ENCODE measurements at places on chromosomes 12 and 14.

GRCh38 chr12:83008703-83009102, 322.0 kb downstream of the TMTC2 start:
- DNase-seq = no peak

DNA sequence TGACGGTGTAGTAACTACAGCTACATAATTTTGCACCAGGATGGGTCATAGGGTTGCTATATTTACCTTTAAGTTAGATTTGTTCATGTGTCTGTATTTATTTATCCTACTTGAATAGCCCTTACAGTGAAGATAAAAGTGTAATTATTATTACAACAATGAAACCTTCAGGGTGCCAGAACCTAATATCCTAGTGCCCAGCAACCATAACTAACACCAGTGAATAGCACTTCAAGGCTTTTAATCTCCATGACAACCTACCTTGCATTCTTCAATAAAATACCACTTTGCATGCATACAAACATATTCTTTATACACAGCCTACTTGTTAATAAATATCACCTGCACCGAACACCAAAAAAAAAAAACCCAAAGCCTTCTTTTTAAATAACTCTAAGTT, 58.7 kb upstream of the G2E3 start:
- DNase-seq = no peak

DNA sequence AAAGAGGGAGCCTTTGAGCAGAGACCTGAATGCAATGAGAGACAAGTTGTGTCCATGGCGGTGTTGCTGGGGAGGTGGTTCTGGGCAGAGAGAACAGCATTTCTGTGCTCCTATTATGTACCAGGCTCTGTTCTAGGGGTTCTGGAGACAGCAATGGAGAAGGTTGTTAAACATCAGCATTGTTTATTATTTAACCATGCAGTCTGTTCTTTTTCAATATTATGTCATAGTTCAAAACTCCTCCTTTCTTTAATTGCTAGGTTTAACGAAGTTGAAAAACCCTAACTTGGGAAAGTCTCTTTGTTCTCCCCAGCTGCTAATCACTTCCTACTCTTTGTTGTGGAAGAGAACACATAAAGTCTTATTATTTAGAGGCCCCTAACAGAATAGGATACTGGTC, 279.3 kb downstream of the RAD51B start:
- no peak for DNase-seq

- DNase-seq = no peak
These were observed 16.3 kb downstream of the BEGAIN start for GRCh38 chr14:100570726-100571454.

GRCh38 chr14:100648474-100649172, 61.4 kb upstream of the BEGAIN start:
- DNase-seq = no peak

DNA sequence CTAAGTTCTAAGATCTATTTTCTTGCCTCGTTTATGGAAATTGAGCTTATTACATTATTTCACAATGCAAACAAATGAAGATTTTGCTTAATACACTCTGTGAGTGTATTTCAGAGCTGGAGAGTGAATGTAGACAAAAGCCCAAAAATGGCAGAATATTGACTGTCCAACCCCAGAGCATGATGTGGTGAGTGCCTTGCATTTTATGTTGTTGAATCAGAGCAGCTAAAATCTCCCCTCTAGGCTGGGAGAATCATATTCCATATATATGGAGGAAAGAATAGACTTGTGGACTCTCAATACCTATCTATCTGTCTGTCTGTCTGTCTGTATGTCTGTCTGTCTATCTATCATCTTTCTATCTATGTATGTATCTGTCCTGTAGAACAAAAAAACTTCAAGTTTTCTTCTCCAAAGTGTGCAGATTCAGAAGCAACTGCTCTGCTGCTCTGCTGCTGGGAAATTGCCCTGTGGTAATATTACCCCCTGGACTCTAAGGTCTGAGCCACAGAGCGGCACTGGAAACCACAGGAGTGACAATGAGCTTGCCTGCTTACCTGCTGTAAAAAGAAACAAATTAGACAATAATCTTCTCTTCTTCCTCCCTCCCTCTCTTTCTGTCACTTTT, 209.4 kb upstream of the PRICKLE1 start:
- no peak for DNase-seq

GRCh38 chr14:106879241-106879640, 1352.9 kb downstream of the TMEM121 start:
- peak; percentile 57 for DNase-seq

- no peak for DNase-seq
These were observed 6.2 kb downstream of the COA8 start for GRCh38 chr14:103568952-103569351.
